ENCODE measurements at places on chromosomes 12 and 14. TPM values are rescaled to one million over a fixed set of nuclear protein-coding genes. Genes with fewer than 3 reads are reported as not detected.

The ZFC3H1 gene
- 48.3 TPM for total RNA-seq

The APOF gene
- total RNA-seq = not detected

The KLC1 gene
- total RNA-seq = 140 TPM

The OTX2 gene
- total RNA-seq = 0.68 TPM

The COCH gene
- not detected for total RNA-seq

The ZNF385A gene
- total RNA-seq = 6.2 TPM

The ANHX gene
- total RNA-seq = not detected

The PTPRO gene
- 0.07 TPM for total RNA-seq

The MGP gene
- not detected for total RNA-seq

The GPR132 gene
- total RNA-seq = under 0.01 TPM

The HOXC10 gene
- total RNA-seq = not detected

The RASSF8 gene
- 45.9 TPM for total RNA-seq

The CACNA1C gene
- under 0.01 TPM for total RNA-seq

The SAMD15 gene
- total RNA-seq = under 0.01 TPM

The GMFB gene
- total RNA-seq = 72.3 TPM

Data from nasal cavity respiratory epithelium epithelial cell of viscerocranial mucosa (primary cell).